ENCODE measurements at places on chromosomes 7 and 10.

DNA sequence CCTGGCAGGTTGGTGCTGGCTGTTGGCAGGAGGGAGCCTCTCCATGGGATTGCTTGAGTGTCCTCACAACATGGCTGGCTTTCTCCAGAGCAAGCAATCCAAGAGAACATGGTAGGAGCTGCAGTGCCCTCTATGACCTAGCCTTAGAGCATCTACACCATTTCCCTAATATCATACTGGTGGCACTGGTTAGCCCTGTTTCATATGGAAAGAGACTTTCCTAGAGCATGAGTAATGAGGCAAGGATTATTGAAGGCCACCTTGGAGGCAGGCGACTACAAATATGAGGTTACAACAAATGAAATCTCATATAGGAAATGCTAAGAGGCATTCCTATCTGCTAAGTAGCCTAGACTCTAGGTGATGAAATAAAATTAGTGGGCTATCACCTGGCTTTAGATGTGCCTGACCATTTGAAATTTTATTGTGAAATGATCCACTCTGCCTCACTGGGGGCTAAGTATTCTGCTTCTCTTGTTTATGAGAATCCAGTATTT is 153.6 kb downstream of the RGS10 start:
- DNase-seq, result no peak

GRCh38 chr10:48523820-48524758 is 80.8 kb downstream of the ARHGAP22 start:
- peak; percentile 69 for DNase-seq

DNA sequence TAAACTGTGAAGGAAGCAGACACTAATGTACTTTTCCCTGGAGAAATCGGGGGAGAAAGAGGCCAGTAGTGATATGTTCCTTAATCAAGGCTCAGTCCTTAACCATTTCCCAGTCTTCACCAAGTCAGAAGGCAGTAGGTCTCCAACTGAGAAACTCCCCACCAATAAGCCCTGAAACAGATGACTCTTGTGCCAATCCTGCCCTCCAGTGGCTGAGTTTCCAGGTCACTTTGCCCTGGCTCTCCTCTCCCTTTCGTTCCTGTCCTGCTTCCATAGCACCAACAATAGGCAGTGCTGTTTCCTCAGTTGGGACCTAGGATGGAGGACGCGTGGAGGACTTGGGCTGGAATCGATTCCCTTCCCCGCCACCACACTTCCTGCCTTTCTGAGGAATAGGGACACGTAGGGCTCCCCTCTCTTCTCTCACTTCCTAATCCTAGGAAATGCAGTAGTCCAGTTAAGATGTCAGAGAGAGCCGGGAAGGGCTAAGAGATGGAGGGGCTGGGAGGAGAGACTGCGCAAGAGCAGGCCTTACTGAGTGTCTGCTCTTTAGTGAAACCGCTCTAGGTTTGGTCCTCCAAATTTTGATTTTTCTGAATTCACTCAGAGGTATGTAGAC is 23.4 kb downstream of the ATOH7 start:
- DNase-seq, result no peak

DNA sequence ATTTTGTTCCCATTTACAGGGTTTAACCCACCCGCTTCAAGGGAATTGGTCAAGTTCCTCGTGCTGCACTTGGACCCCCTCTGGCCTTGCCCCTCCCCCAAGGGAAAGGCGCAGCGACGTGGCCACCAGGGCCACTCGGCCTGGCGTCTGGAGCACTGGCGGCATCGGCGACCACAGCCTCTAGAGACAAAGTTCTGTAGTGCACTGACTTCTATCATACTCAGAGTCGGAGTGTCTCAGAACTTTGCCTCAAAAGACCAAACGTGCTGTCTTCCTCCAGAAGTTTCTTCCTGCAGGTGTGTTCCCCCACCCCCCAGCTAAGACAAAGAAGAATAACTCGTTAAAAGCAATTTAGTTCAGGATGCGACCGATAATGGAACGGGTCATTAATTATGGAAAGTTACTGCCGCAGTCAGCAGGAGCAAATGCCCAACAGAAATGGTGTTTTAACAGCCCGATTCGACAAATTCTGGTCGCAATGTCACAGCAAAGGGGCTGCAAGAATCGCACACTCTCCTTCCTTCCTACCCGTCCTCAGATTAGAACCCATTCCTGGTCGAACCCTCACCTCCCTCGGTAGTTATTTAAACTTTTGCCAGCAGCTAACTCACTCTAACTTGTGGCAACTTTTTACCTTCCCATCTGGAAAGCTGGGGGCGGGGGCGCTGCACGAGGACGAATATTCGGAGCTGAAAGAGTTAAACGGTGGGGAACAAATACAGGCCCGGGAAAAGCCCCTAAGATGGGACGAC is 202.1 kb upstream of the NFE2L3 start:
- DNase-seq, result no peak

- DNase-seq, result no peak
These were observed 83.0 kb upstream of the INHBA start for GRCh38 chr7:41785840-41786239.

DNA sequence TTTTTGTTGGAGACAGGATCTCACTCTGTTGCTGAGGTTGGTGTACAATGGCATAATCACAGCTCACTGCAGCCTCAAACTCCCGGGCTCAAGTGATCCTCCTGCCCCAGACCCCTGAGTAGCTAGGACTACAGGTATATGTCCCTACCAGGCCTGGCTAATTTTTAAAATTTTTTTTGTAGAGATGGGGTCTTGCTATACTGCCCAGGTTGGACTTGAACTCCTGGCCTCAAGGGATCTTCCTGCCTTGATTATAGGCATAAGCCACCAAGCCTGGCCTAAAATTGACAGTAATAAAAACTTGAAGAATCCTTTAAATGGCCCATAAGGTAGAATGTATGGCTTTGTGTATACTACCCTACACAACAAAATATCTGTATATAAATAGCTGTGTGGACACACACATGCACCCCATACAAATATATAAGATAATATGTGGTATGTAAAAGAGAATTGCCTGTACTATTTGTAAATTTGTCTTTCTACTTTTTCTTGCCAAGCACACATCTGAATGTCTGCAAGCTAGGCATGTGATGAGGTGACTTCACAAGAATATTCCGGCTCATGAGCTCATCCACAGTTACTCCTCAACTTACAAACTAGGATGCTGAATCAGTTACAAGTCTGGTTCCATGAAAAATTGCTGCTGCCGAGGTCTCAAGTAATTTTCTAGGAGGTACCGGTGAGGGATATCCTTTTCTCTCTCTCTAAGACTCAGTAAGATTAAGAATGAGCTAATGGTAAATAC is 26.6 kb downstream of the POLR3A start:
- DNase-seq, result no peak

DNA sequence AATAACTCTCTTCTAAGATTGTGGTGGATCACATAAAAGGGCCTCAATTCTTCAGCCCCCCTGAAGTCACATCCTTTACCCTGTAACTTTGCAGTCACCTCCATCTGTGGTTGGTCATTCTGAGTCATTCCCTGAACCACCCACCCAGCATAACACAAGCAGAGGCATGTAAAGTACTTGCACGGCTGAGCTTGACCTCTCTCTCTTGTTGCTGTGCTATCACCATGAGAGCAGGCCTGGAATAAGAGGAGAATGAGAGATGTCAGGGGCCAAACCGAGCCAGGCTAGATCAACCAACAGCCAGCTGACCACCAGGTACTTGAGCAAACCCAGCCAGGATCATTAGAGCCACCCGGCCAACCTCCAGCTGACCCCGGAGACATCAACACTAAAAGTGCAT is 13.5 kb upstream of the STK17A start:
- no peak for DNase-seq

- no peak for DNase-seq
These were observed 3.9 kb downstream of the HPS6 start for GRCh38 chr10:102069071-102069470.

DNA sequence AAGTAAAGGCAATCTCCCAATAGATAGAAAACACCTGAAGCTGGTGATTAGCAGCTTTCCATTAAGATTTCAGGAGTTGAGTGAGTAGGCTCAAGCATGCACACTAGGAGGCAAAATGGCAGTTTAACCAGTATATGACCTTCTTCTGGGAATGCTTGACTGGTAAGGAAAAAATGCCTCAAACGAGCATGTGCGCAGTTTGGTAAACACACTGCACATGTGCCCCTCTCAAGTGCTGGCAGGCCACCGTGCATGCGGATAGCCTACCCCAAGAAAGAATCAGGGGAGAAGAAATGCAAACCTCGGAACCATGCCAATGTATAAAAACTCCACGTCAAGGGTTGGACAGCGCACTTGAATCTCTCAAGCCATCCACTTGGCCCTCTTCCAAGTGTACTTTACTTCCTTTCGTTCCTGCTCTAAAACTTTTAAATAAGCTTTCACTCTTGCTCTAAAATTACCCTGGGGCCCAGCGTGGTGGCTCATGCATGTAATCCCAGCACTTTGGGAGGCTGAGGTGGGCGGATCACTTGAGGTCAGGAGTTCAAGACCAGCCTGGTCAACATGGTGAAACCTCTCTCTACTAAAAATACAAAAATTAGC is 98.8 kb upstream of the CDK1 start:
- DNase-seq, result no peak

GRCh38 chr7:117480978-117481377 is 1.2 kb downstream of the CFTR start:
- DNase-seq, result no peak

GRCh38 chr10:62376071-62377025 is 2.2 kb downstream of the ZNF365 start:
- DNase-seq, result no peak

GRCh38 chr7:116166156-116166555 is 44.2 kb upstream of the TES start:
- DNase-seq, result no peak

DNA sequence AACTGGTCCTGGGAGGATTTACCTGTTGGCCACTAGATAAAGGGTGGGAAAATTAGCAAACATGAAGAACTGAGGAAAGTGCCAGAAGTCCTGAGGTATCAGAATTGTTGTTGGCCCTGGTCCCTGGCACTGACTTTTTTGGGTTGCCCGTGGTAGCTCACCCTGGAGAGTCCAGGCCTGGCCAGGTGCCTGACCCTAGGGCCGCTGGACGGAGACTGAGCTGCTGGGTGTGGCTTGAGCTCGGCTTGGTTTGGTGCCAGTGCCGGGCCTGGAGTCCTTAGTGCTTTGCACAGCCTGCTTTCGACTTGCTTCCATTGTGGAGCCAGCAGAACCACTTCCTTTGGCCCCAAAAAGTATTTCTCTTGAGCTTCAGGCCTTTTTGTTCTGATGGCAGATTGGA is 12.9 kb downstream of the MDH2 start:
- DNase-seq, result no peak

- no peak for DNase-seq
These were observed 90.2 kb downstream of the DLG5 start for GRCh38 chr10:77836299-77836820.

GRCh38 chr7:74010407-74010806 is 17.6 kb upstream of the ELN start:
- no peak for DNase-seq

DNA sequence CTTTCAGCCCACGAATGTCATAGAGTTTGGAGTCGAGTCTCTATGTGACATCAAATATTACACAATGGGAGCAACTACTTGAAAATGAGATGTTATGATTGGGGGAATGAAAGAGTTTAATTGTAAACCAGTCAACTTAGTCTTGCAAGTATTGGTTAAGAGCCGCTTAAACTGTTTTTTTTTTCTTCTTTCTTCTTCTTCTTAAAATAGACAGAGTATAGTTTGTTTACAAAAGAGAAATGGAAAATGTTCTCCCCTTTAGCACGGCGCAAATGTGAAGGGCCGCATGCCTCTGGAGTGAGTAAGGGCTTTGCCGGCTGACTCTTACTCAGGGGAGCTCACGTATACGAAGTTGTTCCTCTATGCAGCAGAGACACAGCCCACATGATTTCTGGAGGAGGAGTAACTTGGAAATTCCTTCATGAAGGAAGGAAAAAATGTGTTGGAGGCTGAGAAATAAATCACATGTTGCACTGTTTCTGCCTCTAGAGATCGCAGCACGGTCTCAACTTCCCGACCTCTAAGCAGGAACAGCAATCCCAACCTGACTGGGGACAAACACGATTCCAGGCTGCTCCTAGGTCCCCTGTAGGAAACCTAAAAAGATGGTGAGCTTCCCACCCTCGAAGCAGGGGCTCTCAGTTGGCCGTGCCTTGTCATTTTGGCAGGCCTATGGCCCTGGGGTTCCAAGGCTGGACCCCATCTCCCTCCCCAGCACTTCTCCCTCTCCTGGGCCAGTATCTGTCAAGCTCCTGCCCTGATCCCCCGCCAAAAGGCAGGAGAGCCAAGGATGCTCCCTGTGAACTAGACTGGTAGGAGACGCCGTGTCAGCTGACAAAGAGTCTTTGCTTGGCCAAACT is 44.8 kb downstream of the MYOF start:
- no peak for DNase-seq

- DNase-seq, result no peak
These were observed 590.9 kb upstream of the ANKRD30A start for GRCh38 chr10:36534471-36535002.

DNA sequence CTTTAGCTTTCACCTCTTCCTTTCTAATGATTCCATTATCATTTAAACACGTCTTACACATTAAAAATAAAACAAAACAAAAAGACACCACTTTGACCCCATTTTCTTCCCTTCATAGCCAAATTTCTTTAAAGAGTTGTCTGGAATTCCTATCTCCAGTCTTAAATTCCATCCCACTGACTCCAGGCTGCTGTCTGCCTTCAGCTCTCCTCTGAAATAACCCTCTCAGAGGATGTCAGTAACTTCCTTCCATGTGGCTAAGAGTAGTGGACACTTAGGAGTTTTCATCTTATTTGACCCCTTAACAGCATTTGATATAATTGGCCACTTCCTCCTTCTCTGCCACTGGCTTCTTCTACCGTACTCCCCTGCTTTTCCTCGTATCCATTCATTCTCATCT is 69.6 kb upstream of the MKX start:
- no peak for DNase-seq

DNA sequence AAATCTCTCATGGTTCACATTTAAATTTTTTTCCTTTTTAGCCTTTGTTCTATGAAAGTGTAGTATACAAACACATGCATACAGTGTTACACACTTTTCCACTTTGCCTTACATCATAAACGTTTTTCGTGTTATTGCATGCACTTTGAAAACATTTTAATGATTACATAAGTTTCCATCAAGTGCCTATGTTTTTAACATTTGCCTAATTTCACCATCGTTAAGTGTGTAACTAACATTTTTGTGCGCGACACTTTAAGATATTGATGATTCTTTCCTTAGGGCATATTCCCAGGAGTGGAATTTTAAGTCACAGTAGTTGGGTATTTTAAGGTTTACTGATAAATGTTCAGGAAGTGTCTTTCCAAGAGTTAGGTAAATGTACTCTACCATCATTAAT is 1.5 kb upstream of the FRAT2 start:
- DNase-seq, result no peak

DNA sequence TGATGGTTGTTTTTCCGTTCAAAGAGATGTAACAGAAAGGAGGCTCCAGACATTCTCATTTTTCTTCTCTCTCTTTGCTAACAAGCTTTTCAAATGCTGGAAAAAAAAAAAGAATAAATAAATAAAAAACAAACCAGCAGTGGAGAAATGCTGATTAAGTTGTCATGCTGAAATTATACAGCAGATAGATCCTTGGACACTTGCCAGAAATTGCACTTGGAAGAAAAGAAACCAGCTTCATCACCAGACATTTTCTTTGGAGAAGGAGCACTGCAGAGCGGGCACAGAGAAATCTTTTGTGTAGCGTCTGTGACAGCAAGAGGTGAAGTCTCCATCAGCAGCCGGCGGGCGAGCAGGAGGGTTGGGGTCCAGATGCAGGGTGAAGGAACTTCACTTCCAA is 55.8 kb downstream of the CLRN3 start:
- DNase-seq, result no peak

GRCh38 chr7:15557186-15557585 is 4.6 kb downstream of the AGMO start:
- no peak for DNase-seq

- DNase-seq, result no peak
These were observed 145.7 kb upstream of the SH2B2 start for GRCh38 chr7:102140952-102141370.

Measured in type B pancreatic cell (in vitro differentiated cells).